Spinal cord (tissue), 10 donors: ENCODE measurements at places on chromosomes 5 and 9. TPM values are rescaled to one million over a fixed set of nuclear protein-coding genes. Genes with fewer than 3 reads are reported as not detected.

Gene GGTA1
- 4.8 TPM for polyA plus RNA-seq

Gene MYORG
- polyA plus RNA-seq, result 26.5 TPM

Gene GFM2
- polyA plus RNA-seq, result 42.1 TPM

Gene CARD9
- 3.4 TPM for polyA plus RNA-seq

- DNase-seq, result peak; percentile 15
- no peak overlapping the region for H3K27ac ChIP-seq
- no peaks in the 10 kb centered on the region for H3K4me1 ChIP-seq
- no peak overlapping the region for H3K4me3 ChIP-seq
These were observed 121.8 kb downstream of the XRCC4 start for GRCh38 chr5:83199126-83199525.

- DNase-seq, result no peak
- no peak overlapping the region for H3K4me3 ChIP-seq
- no peaks in the 10 kb centered on the region for H3K4me1 ChIP-seq
- no peaks in the 10 kb centered on the region for H3K36me3 ChIP-seq
These were observed 184.4 kb downstream of the CWC27 start for GRCh38 chr5:64952951-64953673.

DNA sequence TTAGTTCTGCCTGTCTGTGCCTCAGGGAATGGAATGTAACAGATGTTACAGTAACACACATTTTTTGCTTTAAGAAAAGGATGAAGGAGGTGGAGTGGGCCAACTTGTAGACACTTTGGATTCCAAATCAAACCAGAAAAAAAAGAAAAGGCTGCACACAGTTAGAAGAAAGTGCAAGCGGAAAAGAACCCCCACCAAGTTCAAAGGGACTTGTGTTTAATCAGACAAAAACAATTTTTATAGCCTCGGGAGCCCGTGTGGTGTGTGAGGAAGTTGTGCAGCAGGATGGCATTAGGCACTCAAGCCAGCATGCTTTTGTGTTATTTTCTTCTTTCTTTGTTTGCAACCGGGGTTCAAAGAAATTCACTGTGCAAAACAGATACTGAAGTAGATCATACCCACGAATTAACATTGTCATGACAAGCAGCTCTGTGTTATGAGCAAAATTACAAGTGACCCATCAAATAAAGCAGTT lies 189.5 kb downstream of the SEMA5A start:
- DNase-seq, result peak; percentile 19
- no peaks in the 10 kb centered on the region for H3K27me3 ChIP-seq
- H3K4me1 ChIP-seq, result no peaks in the 10 kb centered on the region
- H3K36me3 ChIP-seq, result no peaks in the 10 kb centered on the region

DNA sequence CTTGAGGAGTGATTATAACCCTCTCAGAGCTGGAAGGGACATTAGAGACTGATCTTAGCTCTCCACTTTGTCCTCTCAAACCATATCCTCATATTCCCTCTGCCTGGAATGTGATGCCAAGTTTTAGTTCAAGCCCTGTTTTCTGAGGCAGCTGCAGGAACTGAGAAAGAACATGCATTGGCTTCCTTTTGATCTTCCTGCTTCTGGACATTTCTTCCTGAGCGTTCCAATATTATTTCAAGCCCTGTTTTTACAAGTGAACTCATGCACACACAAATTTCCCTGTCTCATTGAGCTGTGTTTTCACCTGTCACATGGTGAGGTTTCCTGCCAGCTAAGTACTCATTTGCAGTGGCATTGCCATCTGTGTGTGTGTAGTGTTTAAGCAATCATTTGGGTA lies 17.0 kb downstream of the FOCAD start:
- H3K4me1 ChIP-seq, result no peaks in the 10 kb centered on the region
- DNase-seq, result peak; percentile 71
- peak overlapping the region; percentile 76 for H3K27ac ChIP-seq
- no peak overlapping the region for H3K4me3 ChIP-seq

- H3K4me1 ChIP-seq, result peaks cover 6% of the 10 kb centered on the region
- H3K36me3 ChIP-seq, result peaks cover 37% of the 10 kb centered on the region
- H3K27ac ChIP-seq, result no peak overlapping the region
- H3K27me3 ChIP-seq, result no peaks in the 10 kb centered on the region
- no peak overlapping the region for H3K4me3 ChIP-seq
These were observed 58.2 kb downstream of the CRB2 start for GRCh38 chr9:123414204-123414603.
